CD8-positive, alpha-beta memory T cell (primary cell): ENCODE measurements at places on chromosomes 3 and 15. TPM values are rescaled to one million over a fixed set of nuclear protein-coding genes. Genes with fewer than 3 reads are reported as not detected.

PRR20G gene
- total RNA-seq: not detected

SAMD7 gene
- not detected for total RNA-seq

FOXB1 gene
- 0.33 TPM for total RNA-seq

XIRP1 gene
- 5.3 TPM for total RNA-seq

SLC6A20 gene
- not detected for total RNA-seq

GNAT1 gene
- not detected for total RNA-seq

CMTM7 gene
- total RNA-seq: 39.4 TPM

ZNF860 gene
- 0.16 TPM for total RNA-seq

OR5K2 gene
- not detected for total RNA-seq

CHST13 gene
- total RNA-seq: 0.24 TPM

SUSD5 gene
- total RNA-seq: not detected

ADAMTS17 gene
- total RNA-seq: 1.2 TPM

DNA sequence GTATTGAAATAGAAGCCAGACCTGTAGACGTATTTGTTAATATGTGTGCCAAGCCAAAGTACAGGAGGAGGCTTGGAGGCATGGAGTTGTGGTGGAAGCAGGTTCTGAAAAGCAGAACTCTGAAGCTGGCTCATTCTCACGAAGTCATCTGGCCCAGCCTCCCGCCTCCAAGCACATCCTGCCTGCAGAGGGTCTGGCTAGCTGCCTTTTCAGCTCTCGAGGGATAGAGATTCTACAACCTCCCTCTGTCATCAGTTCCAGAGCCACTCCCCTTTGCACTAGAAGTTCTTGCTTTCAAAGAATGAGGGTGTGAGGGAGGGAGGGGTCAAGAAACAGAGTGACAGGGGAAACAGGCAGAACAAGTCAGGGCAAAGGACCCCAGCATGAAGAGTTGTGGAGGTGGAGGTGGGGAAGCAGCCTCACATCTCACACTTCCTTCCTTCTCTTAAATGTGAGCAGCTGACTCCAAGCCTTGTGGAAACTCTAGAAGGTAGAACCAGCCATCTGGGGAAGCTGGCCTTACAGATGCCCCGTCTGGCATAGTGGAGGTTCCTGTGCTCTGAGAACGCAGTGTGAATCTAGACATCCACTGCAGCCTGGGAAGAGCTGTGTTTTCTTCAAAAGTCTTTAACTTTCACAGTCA is 95.3 kb downstream of the SLC49A4 start:
- H3K4me3 ChIP-seq: no peak overlapping the region
- no peaks in the 10 kb centered on the region for H3K4me1 ChIP-seq
- H3K27me3 ChIP-seq: no peaks in the 10 kb centered on the region
- no peak overlapping the region for H3K27ac ChIP-seq

DNA sequence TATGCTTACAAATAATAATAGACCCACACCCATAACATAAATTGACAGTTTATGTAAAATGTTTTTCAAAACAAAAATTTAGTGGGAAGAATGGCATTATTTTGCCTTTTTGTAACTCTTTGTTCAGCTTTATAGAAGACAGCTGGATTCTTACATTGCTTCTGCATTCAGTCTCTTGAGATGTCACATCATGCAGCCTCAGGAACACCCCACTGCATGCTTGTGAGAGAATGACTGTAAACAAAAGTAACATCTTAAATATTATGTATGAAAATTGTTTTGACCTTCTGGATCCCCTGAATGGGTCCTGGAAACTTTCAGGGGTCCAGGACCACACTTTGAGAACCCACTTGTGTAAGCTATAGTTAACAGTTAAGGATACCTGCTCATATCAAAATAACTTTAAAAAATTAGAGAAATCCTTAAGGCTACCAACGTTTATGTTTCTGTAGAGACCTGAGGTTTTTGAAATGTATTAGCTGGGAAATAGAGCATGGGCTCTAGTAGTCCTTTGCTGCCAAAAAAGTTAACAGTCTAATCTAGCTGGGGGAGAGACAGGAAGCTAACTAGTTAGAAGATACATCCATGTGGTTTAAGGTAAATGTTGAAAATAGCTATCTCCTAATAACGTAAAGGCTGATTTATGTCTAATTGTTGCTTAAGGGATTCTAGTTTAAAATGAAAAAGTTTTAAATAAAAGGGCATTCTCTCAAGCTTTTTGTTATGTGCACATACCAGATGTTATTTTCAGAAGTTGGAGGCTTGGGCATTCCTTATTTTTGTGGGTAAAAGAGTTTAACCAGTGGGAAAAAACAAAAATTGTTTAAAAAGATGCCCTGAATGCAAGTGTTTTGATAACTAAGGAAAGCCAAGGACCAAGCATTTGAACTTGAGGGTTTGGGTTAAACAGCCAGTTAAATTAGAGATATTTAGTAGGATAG is 3.8 kb downstream of the USP3 start:
- DNase-seq: no peak
- no peaks in the 10 kb centered on the region for H3K36me3 ChIP-seq
- peaks cover 74% of the 10 kb centered on the region for H3K4me1 ChIP-seq
- H3K27me3 ChIP-seq: no peaks in the 10 kb centered on the region
- no peak overlapping the region for H3K27ac ChIP-seq

- no peaks in the 10 kb centered on the region for H3K36me3 ChIP-seq
- no peak for DNase-seq
- H3K27me3 ChIP-seq: no peaks in the 10 kb centered on the region
- H3K4me3 ChIP-seq: no peak overlapping the region
- no peaks in the 10 kb centered on the region for H3K4me1 ChIP-seq
Measured at GRCh38 chr3:27095553-27096222, 273.5 kb downstream of the NEK10 start.

DNA sequence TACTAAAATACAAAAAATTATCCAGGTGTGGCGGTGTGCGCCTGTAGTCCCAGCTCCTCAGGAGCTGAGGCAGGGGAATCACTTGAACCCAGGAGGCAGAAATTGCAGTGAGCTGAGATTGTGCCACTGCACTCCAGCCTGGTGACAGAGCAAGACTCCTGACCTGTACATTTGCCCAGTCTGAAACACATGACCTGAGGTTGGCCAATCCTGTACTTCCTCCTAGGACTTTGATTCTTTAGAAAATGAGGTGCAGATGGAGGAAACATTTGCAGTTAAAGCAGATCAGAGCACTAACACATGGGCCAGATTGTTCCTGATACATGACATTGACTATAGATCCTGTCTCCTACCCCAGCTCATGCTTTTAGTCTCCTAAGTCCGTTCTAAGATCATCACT is 28.9 kb upstream of the LPP start:
- no peaks in the 10 kb centered on the region for H3K36me3 ChIP-seq
- H3K4me1 ChIP-seq: no peaks in the 10 kb centered on the region
- no peak overlapping the region for H3K4me3 ChIP-seq
- no peak overlapping the region for H3K27ac ChIP-seq
- DNase-seq: no peak

- H3K4me3 ChIP-seq: no peak overlapping the region
- no peaks in the 10 kb centered on the region for H3K36me3 ChIP-seq
Measured at GRCh38 chr3:14771593-14772497, 46.9 kb upstream of the FGD5 start.

GRCh38 chr15:59205839-59206622 is 612 bp upstream of the LDHAL6B start:
- H3K4me3 ChIP-seq: no peak overlapping the region
- no peaks in the 10 kb centered on the region for H3K36me3 ChIP-seq
- H3K27ac ChIP-seq: no peak overlapping the region
- no peaks in the 10 kb centered on the region for H3K27me3 ChIP-seq
- no peaks in the 10 kb centered on the region for H3K4me1 ChIP-seq

DNA sequence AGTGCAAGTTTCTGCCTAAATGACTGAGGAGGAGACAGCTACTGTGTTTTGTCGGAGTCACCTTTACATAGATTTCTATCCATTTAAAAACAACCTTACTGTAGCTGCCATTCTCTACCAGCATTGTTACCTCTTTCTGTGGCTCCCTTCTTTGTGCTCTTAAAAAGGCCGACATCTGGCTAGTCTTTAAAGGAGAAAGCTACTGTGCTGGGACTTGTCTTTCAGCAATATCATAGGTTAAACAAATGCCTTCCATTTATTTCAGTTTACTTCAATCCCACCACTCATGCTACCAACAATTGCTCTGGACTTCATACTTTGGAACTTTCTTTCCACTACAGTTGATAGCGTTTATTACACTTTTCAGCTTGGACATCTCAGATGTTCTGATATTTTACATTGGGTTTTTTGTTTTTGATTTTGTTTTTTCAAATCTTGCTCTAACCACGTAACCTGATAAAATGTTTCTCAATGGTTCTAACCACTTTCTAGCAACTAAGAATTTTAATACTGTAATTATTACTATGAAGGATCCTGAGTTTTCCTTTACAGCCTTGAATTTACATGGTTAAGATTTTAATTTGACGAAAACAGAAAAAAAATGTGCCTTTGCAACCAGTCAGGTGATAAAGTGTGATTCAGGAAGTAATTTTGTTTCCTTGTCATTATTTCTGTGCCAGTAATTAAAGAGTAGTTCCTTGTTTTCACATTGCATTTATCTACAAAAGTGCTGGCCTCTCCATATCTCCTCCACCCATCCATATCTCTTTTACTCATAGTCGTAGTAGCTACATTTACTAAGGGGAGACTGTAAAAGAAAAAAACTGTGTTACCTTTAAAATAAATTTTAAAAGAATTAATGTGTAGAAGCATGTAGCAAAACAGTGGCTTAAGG is 1.3 kb upstream of the CBLB start:
- peak overlapping the region; percentile 81 for H3K27ac ChIP-seq
- DNase-seq: no peak
- no peaks in the 10 kb centered on the region for H3K36me3 ChIP-seq
- H3K4me3 ChIP-seq: peak overlapping the region; percentile 88

- H3K36me3 ChIP-seq: no peaks in the 10 kb centered on the region
- no peak for DNase-seq
- H3K4me3 ChIP-seq: no peak overlapping the region
- no peaks in the 10 kb centered on the region for H3K4me1 ChIP-seq
Measured at GRCh38 chr3:72041511-72041910, 256.6 kb upstream of the PROK2 start.

GRCh38 chr3:63384382-63384781 is 106.3 kb downstream of the SYNPR start:
- H3K27ac ChIP-seq: no peak overlapping the region
- no peaks in the 10 kb centered on the region for H3K4me1 ChIP-seq
- no peak overlapping the region for H3K4me3 ChIP-seq
- DNase-seq: no peak

GRCh38 chr3:57948781-57949242 is 59.4 kb upstream of the FLNB start:
- no peak for DNase-seq
- no peaks in the 10 kb centered on the region for H3K27me3 ChIP-seq
- no peaks in the 10 kb centered on the region for H3K4me1 ChIP-seq
- H3K27ac ChIP-seq: no peak overlapping the region
- no peak overlapping the region for H3K4me3 ChIP-seq

- no peak for DNase-seq
- no peak overlapping the region for H3K27ac ChIP-seq
- H3K4me1 ChIP-seq: no peaks in the 10 kb centered on the region
- H3K4me3 ChIP-seq: no peak overlapping the region
Measured at GRCh38 chr3:117434661-117435412, 725.3 kb downstream of the TUSC7 start.

- no peak for DNase-seq
- no peaks in the 10 kb centered on the region for H3K27me3 ChIP-seq
- H3K27ac ChIP-seq: no peak overlapping the region
- no peaks in the 10 kb centered on the region for H3K4me1 ChIP-seq
- H3K4me3 ChIP-seq: no peak overlapping the region
Measured at GRCh38 chr3:8485141-8485870, 16.3 kb upstream of the LMCD1 start.

GRCh38 chr3:176954517-176954916 is 242.8 kb downstream of the TBL1XR1 start:
- H3K36me3 ChIP-seq: no peaks in the 10 kb centered on the region
- H3K27ac ChIP-seq: no peak overlapping the region
- no peaks in the 10 kb centered on the region for H3K4me1 ChIP-seq
- no peaks in the 10 kb centered on the region for H3K27me3 ChIP-seq

GRCh38 chr3:107910713-107911259 is 180.0 kb downstream of the CD47 start:
- no peaks in the 10 kb centered on the region for H3K4me1 ChIP-seq
- H3K27ac ChIP-seq: no peak overlapping the region
- H3K27me3 ChIP-seq: no peaks in the 10 kb centered on the region
- H3K4me3 ChIP-seq: no peak overlapping the region

DNA sequence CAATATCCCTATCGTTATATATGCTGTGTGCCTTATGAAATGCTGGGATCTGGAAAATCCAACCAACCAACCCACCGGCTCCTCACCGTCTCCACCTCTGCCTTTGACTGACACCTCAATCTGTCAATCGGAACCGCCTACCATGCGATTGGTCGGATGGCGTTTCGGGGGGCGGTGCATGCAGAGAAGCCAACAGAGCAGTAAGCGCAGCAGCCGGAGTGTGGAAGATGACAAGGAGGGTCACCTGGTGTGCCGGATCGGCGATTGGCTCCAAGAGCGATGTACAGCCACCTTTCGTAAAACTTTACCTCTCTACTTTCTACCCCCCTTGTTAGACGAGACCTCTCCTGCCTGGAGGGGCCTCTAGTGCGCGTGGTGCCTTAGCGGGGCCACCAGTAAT is 6.3 kb downstream of the CLK3 start:
- no peak overlapping the region for H3K4me3 ChIP-seq
- H3K27me3 ChIP-seq: no peaks in the 10 kb centered on the region
- peaks cover 77% of the 10 kb centered on the region for H3K36me3 ChIP-seq
- no peak for DNase-seq
- peaks cover 38% of the 10 kb centered on the region for H3K4me1 ChIP-seq
- H3K27ac ChIP-seq: no peak overlapping the region

DNA sequence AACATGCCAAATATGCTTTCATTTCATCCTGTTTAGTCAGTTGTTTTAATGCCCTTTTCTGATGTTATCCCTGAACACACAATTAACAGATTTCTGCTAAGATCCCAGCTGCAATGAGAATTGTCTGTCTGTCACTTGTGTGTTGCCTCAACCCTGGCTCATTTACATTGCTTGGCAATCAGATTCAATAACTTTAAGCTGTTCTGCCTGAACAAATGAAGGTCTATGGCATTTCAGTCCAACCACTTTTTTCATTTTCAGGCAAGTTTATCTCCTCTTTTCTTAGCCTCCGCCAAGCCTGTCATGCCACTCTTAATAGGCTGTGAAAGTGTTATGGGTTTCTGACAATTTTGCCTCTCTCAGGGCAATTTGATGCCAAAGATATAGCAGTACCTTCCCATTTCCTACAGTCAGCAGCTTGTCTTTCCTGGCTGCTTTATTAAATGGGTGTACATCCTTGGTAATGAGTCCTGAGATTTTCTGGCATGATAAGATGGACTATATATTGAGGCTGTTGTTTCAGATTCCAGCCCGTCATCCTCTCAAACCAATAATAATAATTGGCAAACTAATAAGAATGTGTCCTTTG is 68.7 kb upstream of the ADAMTS9 start:
- no peaks in the 10 kb centered on the region for H3K36me3 ChIP-seq
- no peaks in the 10 kb centered on the region for H3K4me1 ChIP-seq

- no peak for DNase-seq
- no peaks in the 10 kb centered on the region for H3K27me3 ChIP-seq
- H3K27ac ChIP-seq: peak overlapping the region; percentile 82
- H3K4me3 ChIP-seq: peak overlapping the region; percentile 89
- peaks cover 35% of the 10 kb centered on the region for H3K4me1 ChIP-seq
Measured at GRCh38 chr15:89335298-89336041, 846 bp upstream of the POLG start.

GRCh38 chr3:18575573-18575972 is 150.4 kb upstream of the SATB1 start:
- no peak overlapping the region for H3K27ac ChIP-seq
- H3K4me1 ChIP-seq: no peaks in the 10 kb centered on the region
- no peak overlapping the region for H3K4me3 ChIP-seq
- H3K27me3 ChIP-seq: no peaks in the 10 kb centered on the region
- H3K36me3 ChIP-seq: no peaks in the 10 kb centered on the region
- no peak for DNase-seq
